ENCODE measurements at places on chromosomes 6 and 20.

GRCh38 chr6:117546674-117547073 lies 55.6 kb downstream of the GOPC start:
- no peak for DNase-seq

DNA sequence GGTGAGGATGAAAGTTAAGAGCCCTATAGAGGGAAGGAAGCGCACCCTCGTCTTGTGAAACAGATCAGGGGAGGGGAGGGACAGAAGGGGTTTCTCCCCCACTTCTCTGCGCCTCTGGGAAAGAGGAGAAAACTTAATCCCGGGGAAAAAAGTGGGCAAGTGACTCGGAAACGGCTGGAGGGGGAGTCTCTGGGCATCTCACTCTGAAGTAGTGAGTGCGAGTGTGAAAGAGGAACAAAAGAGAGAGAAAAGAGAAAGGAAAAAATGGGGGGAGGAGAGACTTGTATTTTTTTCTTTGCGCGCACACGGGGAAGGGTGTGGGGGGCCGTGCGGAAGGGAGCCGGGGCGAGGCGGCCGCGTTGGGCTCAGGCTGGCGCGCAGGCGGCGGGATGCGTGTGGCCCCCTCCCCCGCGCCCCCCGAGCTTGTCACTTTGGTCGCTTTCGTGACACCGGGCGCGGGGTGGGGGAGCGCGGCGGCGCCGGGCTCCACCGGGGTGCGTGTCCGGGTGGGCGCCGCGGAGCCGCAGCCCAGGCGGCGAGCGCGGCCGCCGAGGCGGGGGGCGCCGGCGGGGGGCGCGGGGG lies 454 bp downstream of the L3MBTL3 start:
- no peak for DNase-seq

DNA sequence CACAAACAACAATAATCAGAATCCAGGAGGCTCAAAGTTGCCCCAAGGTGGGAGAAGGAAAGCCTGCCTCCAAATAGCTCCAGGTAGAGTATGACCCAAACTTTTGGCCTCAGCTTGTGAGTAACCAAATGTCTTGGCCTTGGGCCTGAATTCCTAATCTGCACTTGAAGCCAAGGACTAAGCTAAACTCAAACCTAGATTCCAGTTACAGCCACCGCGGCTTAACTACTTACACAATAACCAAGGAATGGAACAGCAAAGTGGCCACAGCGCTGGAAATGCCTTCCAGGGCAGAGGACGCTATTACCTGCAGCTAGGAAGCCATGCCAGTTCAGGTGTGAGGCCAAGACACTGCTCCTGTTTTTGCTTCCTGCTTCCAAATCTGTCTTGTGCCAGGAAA lies 4.6 kb downstream of the NINL start:
- no peak for DNase-seq

GRCh38 chr20:9332791-9333479 lies 181.5 kb upstream of the LAMP5 start:
- DNase-seq = no peak

- DNase-seq = no peak
Measured at GRCh38 chr6:111781041-111781708, 92.1 kb downstream of the FYN start.

- DNase-seq = no peak
Measured at GRCh38 chr6:36139431-36139830, 9.1 kb downstream of the MAPK13 start.

DNA sequence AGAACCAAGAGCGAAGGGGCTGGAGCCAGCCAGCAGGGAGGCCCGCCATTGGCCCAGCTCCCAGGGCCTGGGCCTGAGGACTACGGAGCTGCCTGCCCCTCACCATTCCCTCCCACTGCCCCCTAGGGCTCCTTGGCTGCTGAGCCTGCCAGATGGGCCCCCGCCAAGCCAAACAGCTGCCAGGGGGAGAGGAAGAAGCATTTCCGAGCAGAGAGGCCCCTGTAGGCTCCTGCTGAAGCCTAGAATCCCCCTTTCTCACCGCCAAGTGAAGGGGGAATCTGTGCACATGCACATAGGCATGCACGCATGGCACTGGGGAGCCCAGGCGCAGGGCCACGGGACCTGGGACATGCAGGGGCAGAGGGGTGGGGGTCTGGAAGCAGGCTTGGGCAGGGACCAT lies 28.5 kb upstream of the MRPS18A start:
- DNase-seq = no peak

- DNase-seq = no peak
Measured at GRCh38 chr6:125138083-125138482, 15.5 kb upstream of the TPD52L1 start.

DNA sequence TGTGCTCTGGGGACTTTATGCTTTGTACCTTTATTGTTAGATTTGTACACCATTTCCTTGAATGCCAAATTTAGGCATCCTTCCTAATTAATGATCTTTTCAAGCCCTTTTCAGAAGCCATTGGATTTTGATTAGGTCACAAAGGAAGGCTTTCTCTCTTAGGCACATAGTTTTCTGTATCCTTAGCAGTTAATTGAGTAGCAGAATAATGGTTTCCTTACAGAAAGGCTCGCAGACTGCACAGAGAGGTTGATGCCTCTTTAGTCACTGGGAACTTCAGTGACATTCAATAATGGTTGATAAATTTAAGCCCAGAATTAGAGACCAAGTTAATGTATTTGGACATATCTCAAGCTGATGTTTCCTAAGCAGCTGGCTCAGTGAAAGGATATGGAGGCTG lies 139.1 kb upstream of the VGLL2 start:
- DNase-seq = no peak

Measured in HTR-8/SVneo (cell line).